ENCODE measurements at places on chromosomes 11 and 22.

DNA sequence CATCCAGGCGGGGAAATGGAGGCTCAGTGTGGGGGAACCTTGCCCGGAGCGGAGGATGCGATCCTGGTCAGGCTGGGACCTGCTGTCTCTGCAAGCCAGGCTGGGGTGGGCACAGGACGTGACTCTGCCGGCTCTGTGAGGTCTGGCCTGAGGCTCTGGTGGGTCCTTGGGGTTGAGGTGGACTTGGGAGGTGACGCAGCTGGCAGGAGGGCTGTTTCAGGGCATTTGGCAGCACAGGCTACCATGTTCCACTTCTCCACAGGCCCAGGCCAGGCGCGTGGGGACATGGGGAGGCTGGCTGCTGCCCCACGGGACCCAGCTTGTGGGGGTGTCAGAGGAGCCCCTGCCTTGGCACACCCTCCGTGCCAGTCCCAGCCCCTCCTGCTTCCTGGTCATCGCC lies 1199.7 kb downstream of the BRD1 start:
- no peak for DNase-seq

DNA sequence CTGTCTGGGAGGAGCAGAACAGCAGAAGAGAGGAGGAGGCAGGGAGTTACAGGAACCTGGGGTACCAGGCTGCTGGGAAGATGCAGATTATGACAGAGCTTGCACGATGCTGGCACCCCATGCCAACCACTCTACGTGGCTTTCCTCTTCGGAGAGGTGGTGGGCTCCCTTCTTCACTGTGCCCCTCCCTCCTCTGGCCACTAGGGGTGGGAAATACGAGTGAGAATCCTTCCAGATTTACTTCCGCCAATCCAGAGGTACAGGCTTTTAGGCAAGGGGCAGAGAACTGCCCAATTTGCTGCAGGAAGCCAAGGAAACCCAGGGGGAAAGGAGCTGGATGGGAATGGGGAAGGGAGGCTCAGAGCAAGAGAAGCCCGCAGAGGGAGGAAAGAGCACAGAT lies 12.3 kb downstream of the HYOU1 start:
- DNase-seq: no peak

GRCh38 chr11:126072801-126073594 lies 10.3 kb upstream of the CDON start:
- DNase-seq: no peak

GRCh38 chr11:40188848-40189247 lies 1270.6 kb downstream of the LRRC4C start:
- DNase-seq: peak; percentile 90

DNA sequence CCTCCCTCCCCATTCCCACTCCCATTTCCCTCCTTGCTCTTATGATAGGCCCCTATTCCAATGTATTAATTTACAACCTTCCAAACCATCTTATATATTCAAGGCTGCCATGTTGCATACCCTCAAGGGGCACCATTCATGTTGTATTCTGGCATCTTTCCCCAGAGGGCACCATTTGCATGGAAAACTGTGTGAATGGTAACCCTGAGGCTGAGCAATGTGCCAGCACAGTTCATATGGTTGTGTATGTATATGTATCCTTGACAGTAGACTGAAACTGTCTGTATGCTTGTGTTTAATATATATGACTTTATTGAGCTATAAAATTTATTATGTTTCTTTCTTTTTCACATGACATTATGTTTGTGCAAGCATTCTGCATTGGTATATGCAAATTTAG lies 7.3 kb downstream of the RASSF10 start:
- no peak for DNase-seq

DNA sequence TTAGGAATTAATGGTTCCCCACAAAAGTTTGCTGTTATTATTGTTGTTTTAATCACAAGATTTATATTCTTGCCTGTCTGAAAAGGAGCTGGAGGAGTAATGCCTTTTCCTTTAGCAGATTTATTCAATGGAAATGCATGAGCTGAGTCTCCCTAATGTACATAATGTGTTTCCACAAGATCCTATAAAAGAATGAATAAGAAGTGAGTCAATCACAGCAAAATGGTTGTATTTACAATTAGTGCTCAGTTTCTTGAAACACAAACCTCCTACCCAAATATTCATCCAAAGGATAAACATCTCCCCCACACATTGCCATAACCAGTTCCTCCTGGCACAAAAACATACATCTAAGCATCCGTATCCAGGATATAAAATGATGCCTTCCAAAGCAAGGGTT lies 33.3 kb downstream of the ME3 start:
- DNase-seq: no peak

- no peak for DNase-seq
Measured at GRCh38 chr11:110711448-110711775, 825 bp downstream of the ARHGAP20 start.

- no peak for DNase-seq
Measured at GRCh38 chr11:119445850-119446249, 22.9 kb upstream of the THY1 start.

DNA sequence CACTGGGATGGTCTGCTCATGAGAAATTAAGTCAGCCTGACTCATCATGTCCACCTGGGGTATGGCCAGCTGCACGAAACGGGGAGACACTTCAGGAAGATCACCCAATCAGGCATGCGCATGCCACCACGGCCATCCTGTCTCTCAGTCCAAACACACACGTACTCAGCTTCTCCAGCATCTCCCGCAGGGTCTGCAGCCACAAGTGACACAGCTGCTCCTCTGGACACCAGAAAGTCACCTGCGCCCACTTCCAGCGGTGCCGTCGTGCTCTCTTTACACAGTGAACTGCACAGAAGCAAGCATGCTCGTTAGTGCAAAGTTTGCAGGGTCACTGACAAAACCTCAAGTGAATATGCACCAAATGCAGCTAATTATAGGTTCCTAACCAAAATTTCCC lies 18.1 kb downstream of the CERK start:
- DNase-seq: no peak

GRCh38 chr11:82775736-82776346 lies 42.2 kb upstream of the FAM181B start:
- DNase-seq: no peak

GRCh38 chr11:64670975-64671374 lies 52.0 kb downstream of the NRXN2 start:
- DNase-seq: no peak

DNA sequence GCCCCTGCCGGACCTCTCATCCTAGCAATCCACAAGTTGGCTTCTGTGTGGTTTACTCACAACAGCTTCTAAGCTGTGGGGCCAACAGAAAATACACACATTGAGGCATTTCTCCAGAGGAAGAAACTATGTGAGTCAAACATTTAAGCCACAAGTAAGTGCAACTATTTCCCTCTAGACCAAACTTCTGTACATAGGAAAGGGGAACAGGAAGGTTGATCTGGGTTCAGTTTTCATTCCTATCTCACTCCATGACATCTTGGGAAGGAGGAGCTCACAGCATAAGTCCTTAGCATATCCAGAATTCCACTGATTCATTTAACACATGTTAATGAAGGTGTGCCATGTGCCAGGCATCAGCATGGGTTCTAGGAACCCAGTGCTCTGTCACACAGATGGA lies 72.8 kb upstream of the PICALM start:
- no peak for DNase-seq

DNA sequence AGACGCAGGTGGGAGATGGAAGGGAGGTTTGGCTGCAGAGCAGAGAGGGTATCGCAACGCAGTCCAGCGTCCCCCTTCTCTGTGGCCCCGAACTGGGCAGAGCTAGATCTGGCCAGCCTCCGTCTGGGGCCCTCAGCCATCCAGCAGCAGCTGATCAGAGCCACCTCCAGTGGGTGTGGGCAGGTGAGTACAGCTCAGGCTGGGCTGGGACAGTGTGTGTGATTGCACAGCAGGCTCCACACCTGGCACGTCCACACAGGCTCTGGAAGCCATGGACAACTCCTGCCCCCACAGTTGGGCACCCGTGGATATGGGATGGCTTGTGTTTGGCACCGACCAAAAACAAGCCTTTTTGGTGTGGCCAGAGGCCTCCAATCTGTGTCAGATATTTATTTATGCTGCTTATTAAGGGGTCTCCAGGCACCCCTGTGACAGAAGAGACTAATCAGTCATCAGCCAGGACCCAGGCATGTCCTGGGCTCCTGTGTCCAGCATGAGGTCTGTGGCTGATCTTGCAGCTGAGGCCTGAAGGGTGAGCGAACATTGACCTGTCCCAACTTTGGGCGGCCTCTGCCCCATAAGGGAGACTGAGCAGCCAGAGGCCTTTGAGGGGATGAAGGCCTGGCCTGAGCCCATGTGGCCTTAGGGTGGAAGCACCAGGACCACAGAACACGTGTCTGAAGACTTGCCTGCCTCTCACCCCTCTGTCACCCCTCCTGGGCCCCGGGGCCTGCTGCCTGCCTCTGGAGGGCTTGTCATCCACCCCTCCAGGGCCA lies 18.6 kb downstream of the POLR3H start:
- no peak for DNase-seq

- DNase-seq: no peak
Measured at GRCh38 chr11:10042699-10043098, 251.3 kb downstream of the SBF2 start.

- no peak for DNase-seq
Measured at GRCh38 chr11:124085583-124085982, 29.7 kb upstream of the VWA5A start.

DNA sequence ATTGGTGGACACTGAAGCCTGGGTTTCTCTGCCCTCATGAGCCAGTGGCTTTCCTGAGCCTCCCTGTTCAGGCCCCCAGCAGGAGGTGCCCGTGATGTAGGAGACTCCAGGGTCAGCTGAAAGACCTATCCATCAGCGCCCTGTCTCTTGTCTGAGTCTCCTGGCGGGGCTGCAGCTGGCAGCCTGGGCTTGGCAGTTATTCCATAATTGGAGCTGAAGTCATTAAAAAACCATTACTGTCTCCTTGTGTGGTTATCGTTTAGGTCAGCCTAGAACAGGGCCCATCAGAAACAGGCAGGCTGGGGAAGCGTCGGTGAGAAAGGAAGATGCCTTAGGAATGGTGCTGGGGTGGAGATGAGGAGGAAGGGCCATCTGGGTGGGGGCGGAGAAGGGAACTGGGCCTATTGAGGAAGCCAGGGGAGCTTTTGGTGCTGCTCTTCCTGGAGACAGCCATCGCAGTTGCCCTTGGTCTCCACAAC lies 5.0 kb downstream of the TUB start:
- peak; percentile 87 for DNase-seq

DNA sequence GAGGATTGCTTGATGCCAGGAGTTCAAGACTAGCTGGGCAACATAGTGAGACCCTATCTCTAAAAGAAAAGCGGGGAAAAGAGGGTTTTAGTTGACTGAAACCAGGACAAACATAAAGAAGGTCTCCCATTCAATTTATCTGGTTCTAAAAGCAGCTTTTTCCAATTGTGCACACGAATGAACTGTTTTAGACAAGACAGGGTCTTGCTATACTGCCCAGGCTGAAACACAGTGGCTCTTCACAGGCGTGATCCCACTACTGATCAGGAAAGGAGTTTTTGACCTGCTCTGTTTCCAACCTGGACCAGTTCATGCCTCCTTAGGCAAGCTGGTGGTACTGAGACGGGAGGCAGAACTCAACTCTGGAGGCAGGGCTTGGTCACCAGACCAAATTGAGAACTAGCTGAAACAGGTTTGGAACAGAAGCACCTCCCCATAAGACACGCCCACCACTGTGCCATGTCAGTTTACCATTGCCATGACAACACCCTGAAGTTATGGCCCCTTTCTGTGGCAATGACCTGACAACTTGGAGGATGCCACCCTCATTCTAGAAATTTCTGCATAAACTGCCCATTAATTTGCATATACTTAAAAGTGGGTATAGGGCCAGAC lies 2.8 kb upstream of the NUCB2 start:
- no peak for DNase-seq

GRCh38 chr22:44438481-44439131 lies 59.4 kb downstream of the RTL6 start:
- DNase-seq: no peak

- no peak for DNase-seq
Measured at GRCh38 chr22:37476389-37477329, 9.5 kb downstream of the MFNG start.

GRCh38 chr22:24489011-24489410 lies 6.1 kb upstream of the UPB1 start:
- DNase-seq: no peak

DNA sequence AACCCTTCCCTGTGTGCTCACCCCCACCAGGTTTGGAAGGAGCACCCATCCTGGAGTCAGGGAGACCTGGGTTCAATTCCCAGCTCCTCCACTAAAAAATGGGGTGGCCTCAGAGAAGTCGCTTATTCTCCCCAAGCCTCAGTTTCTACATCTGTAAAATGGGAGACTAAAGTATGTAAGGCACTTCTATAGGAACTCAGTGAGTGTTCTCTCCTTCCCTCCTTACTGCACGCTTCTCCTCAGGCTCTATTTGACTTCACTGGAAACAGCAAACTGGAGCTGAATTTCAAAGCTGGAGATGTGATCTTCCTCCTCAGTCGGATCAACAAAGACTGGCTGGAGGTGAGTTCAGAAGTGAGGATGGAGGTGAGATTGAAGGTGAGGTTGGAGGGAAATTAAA lies 11.3 kb downstream of the NCF4 start:
- DNase-seq: no peak

DNA sequence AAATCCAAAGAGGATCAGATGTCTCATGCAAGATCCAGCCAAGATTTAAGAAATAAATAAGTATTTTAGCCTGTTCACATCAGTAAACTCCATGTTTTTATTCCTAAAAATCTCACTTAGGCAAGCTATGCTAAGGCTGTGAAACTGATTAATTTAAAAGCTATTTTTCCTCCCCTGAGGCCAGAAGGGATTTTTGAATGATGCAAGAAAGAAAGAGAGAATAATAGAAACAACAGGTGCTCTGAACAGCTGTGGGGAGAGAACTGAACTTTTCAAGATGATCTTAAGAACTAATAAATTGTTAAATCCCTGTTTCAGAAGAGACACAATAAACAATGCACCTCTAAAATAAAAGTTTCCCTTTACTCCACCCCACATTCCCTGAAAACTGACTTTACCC lies 241.6 kb downstream of the DLG2 start:
- no peak for DNase-seq

GRCh38 chr11:128594226-128594625 lies 6.9 kb upstream of the ETS1 start:
- DNase-seq: no peak

GRCh38 chr11:96158126-96158525 lies 184.9 kb downstream of the MAML2 start:
- DNase-seq: no peak

GRCh38 chr11:124612045-124612444 lies 817 bp downstream of the PANX3 start:
- DNase-seq: peak; percentile 9

DNA sequence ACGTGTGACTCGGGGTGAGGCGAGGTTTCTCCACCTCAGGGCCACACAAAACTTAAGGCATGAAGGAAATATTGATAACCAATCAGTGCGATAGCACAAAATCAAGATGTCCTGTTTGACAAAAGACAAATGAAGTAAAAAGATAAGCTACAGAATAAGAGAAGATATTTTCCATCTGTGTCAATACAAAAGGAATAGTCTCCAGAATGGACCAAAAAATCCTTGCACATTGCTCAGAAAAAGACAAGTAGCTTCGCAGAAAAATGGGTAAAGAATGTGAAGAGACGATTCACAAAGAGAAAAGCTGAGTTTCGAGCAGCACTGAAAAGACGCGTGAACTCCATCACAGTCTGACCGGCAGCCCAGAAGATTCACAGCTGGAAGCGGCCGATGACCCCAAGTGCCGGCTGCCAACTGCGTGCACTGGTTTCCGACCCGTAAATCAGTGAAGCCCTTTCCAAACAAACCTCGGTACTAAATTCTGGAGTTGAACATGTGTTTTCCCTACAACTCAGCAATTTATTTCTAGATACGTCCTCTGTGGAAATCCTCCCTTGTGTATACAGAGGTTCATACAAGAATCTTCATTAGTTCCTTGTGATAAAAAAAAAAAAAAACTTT lies 308.4 kb downstream of the BRD1 start:
- DNase-seq: no peak

Data from NCI-H1105 (cell line).